ENCODE measurements at places on chromosomes 16 and 17. TPM values are rescaled to one million over a fixed set of nuclear protein-coding genes. Genes with fewer than 3 reads are reported as not detected.

GRCh38 chr17:48719642-48720265 is 2.6 kb downstream of the PRAC1 start:
- no peak for DNase-seq

- no peak for DNase-seq
Observed at GRCh38 chr17:55852734-55853133, 101.9 kb downstream of the PCTP start.

- DNase-seq: no peak
Observed at GRCh38 chr16:69709456-69710084, 16.8 kb downstream of the NQO1 start.

DNA sequence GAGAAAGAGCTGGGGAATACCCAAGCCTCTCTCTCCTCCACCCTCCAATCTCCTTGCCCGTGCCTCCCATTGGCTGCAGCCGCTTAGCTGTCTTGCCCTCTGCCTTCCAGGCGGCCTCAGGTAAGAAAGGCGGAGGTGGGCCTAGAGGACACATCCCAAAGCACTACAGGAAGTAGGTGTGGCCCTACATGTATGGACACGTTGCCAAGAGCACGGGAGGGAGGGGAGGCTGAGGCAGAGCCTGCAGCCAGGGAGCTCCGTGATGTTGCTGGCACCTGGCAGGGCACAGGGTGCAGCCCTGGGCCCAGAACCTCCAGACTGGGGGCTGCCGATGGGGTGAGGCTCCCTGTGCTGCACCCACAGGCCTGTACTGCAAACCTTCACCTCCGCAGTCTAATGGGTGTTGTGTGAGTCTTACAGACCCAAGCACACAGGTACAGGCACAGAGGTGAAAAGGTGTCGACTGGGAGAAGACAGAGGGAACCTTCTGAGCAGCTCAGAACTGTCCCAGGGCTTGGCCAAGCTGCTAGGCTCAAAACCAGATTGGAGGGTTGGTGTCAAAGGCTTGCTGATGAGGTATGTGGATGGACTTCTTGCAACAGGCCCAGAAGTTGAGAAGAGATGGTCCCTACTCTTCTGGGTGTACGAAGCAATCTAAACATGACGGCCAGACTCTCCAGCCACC is 23.5 kb upstream of the FOXK2 start:
- no peak for DNase-seq

DNA sequence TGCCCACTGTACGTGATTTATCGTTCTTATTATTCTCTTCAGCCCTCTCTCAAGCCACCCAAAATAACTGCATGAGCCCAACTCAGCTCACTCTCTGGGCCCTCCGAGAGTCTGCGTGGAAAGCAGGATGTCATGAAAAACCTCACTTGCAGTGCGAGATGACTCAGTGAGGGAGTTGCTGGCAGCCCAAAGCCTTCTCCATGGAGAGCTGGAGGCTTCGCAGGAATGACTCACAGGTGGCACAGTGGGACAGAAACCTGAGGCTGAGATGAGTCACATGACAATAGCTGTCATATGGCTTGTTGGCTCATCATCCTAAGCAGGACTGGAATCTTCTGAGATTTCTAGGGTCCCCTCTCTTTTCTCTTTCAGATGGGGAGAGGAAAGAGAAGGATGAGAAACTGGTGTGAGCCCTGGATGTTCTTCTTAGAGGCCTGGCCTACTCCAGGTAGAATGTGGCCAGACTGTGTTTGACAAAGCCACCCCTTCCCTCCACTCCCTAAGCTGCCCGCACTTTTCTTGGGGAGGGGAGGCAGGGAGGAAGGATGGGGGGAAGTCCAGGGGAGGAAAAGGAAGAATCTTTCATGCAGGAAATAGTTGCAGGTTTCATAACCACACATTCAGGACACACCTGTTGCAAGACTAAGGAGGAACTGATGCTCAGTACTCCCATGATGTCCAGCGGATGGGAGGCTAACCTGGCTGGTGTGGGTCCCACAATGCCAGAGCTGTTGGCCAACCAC is 160.6 kb upstream of the RPL38 start:
- peak; percentile 18 for DNase-seq

DNA sequence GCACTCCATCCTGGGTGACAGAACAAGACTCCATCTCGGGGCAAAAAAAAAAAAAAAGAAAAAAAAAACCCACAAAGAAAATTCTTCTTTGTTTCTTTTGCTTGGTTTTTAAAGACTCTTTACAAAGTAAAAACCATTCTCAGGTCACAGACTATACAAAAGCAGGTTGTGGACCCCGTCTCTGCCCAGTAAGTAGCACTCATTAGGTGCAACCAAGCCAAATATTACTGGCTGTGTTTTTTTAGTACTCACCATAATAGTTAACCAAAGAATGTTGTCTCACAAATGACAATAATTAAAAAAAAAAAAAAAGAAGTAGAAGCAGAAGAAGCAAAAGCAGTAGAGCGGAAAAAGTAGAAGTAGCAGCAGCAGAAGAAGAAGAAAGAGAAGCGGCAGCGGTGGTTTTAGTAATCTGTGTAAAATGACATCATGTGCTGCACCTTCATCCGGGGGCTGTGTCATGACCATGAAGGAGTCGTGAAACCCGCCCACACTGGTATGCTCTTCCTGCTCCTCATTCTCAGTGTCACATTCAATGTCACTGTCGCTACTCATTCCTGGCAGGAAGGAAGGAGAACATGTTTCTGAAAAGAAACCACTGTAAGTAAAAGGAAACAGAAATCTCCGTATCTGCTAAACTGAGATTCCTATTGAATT is 105.4 kb downstream of the TRIM37 start:
- peak; percentile 76 for DNase-seq

- no peak for DNase-seq
Observed at GRCh38 chr17:47882247-47882646, 13.8 kb upstream of the SP2 start.

The SCARF1 gene
- 2.6 TPM for total RNA-seq

DNA sequence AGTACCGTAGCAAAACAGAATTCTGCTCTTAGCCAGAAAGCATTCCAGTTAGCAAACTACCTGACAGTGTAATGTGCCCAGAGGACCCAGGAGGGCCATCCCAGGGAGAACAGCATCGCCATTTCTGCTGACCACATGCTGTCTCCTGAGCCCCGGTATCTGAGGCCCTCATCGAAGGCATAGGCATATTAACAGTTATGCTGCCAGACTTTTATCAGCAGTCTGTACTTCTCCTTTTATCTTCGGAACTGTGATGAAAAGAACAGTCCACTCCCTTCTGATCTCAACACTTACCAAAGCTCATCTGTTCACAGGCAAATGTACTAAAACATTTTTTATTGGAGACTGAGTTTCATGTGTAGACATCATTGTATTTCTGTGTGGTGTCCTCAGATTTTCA is 236.4 kb downstream of the PRKCA start:
- DNase-seq: no peak

The HYDIN gene
- not detected for total RNA-seq

- DNase-seq: no peak
Observed at GRCh38 chr16:5505091-5505887, 407.7 kb upstream of the EEF2KMT start.

DNA sequence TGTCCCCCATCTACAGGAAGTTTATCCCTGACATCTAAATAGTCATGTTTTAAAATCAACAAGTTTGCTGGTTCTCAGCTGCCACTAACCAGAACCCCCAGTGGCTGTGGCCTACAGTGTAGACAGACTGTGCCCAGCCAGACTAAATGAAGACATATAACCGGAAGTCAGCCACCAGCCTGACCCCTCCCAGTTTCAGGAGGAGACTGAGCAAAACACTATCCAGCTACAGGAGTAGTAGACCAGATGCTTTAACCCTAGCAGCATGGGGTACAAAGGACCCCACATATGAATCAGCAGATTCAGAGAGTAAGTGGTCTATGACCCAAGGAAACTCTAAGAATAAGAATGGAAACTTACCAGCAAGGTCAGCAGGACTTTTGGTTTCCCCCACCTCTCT is 83.4 kb downstream of the HIC1 start:
- peak; percentile 9 for DNase-seq

GRCh38 chr16:87457709-87458423 is 35.0 kb downstream of the ZCCHC14 start:
- DNase-seq: peak; percentile 35

DNA sequence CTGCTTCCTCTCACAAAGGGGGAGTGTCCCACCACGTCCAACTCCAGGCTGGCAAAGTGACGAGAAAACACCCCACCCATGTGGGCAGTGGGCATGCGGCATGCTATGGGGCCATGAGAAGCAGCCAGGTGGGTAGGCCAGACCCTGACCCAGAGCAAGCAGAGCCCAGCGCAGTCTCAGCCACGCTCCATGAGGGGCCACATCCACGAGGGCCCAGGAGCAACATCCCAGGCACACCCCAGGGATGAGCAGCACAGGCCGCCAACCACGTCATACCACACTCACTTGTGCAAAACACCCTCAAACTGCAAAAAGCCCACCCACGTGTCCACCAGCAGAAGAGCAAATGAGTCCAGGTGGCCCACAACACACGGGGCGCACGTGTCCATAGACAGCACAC is 117.0 kb downstream of the ZNF778 start:
- DNase-seq: no peak

The OR1A1 gene
- total RNA-seq: not detected

DNA sequence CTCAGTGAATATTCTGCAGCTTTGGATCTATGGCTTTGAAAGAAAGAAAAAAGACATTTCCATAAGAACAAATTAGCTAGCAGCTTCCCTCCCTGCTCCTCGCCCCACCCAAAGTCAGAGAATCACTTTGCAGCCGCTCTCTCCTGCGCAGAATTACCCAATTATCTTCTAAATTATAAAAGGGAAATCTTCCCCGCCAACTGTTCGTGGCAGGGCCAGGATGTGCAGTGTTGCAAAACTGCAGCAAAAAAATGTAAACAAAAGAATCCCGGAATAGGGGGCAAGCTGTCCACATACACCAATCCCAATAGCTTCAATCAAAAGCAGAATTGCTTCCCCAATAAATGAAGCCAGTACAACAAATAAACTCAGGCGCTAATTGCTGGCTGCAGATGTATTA is 510.6 kb downstream of the RBFOX1 start:
- no peak for DNase-seq

The CHAD gene
- total RNA-seq: not detected

The CDK3 gene
- total RNA-seq: 5.5 TPM

DNA sequence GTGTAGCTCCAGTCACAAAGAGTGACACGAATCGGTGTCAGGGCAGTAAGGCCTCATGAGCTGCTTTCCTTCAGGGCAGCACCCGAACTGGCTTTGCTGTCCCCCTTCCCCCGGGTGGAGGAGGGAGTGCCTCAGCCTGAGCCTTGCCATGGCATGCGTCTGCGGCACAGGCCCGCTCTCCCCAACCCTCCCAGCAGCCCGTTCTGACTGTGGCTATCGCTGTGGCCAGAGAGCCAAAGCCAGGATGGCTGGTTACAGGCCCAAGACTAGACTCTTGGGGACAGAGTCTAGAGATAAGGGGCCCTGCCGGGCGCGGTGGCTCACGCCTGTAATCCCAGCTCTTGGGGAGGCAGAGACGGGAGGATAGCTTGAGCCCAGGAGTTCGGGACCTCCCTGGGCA is 25.9 kb downstream of the CLUH start:
- no peak for DNase-seq

DNA sequence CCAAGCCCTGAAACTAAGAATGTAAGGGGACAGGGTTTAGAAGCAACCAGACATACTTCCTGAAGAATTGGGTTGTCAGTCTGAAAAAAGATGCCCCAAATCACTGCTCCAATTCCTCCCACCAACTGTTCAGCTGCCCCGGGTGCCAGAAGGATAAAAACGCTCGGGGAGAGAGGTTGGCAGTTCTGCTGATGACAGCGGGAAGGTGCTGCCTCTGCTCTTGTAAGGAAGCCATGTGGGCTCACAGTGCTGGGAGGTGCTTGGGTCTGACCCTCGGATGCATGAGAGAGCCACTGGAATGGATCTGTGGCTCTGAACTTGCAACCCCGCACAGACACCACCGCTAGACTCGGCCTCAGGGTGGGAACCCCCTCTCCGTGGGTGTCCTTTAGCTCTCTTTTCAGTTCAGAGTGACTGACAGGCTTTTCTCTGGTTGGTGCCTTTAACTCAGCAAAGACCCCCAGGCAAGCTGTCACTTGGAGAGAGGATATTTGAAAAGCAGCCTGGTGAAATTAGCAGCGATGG is 364.8 kb upstream of the RBFOX1 start:
- DNase-seq: no peak

DNA sequence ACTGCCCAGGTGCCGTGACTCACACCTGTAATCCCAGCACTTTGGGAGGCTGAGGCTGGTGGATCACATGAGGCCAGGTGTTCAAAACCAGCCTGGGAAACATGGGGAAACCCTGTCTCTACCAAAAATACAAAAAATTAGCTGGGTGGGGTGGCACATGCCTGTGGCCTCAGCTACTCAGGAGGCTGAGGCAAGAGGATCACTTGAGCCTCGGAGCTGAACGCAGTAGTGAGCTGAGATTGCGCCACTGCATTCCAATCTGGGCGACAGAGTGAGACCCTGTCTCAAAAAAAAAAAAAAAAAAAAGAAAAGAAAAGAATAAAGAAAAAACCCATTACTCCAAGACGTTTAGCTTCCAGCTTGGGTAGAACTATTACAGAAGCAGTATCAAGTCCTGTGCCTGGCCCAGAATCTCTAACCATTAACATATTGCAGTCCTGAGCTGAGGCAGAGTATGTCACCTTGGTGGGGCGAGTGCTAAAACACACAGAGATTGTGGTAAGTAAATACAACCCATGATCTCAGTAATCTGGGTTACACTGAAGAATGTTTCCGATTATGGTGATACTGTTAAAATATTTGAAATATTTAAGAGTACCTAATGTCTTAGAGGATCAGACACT is 23.2 kb upstream of the CFAP20 start:
- DNase-seq: no peak

- DNase-seq: no peak
Observed at GRCh38 chr17:42117397-42118125, 3.6 kb downstream of the KAT2A start.

DNA sequence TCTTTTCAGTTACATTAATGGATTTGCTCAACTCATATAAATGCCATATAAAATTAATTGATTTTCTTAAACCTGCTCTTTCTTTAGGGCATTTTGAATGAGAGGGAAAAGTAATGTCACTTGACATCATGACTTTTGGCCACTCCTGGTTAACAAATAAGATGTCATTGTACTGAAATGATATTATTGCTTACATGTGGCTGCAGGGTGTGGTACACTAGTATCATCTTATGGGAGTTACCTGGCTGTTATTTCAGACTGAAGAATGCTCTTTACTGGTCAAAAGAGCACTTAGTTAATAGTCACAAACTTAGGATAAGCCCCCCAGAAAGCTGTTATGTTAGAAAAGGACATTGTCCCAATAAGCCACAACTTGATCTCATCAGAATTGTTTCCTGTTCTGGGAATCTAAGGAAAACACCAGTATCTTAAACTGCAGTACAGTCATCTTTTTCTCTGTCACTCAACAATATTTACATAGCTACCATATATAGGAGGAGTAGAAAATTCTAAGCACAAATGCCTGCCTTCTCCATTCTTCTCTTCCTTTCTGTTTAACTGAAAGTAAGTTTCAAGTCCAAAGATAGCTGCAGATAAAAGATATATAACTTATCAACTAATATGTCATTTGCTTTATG is 53.9 kb upstream of the MRC2 start:
- DNase-seq: no peak

DNA sequence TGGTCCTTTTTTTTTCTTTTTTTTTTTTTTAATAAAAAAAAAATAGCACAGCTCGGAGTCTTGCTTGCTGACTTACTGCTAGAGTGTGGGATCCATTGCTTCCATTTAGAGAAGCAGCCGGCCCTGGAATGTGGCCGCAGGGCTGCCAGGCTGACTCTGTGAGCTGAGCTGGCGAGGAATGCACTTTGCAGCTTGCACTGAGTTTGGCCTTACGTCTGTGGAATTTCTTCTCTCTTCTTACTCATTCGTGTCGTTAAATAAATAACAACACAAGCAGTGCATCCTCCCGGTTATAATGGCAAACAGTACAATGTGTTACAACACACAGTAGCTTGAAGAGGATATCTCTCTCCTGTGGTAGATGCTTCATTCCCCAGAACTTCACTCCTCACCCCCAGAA is 69.2 kb downstream of the PRKCB start:
- DNase-seq: no peak
